T-helper 22 cell (primary cell): ENCODE measurements at places on chromosomes 4 and X.

GRCh38 chr4:74734995-74735394 lies 59.3 kb downstream of the BTC start:
- no peak for DNase-seq

DNA sequence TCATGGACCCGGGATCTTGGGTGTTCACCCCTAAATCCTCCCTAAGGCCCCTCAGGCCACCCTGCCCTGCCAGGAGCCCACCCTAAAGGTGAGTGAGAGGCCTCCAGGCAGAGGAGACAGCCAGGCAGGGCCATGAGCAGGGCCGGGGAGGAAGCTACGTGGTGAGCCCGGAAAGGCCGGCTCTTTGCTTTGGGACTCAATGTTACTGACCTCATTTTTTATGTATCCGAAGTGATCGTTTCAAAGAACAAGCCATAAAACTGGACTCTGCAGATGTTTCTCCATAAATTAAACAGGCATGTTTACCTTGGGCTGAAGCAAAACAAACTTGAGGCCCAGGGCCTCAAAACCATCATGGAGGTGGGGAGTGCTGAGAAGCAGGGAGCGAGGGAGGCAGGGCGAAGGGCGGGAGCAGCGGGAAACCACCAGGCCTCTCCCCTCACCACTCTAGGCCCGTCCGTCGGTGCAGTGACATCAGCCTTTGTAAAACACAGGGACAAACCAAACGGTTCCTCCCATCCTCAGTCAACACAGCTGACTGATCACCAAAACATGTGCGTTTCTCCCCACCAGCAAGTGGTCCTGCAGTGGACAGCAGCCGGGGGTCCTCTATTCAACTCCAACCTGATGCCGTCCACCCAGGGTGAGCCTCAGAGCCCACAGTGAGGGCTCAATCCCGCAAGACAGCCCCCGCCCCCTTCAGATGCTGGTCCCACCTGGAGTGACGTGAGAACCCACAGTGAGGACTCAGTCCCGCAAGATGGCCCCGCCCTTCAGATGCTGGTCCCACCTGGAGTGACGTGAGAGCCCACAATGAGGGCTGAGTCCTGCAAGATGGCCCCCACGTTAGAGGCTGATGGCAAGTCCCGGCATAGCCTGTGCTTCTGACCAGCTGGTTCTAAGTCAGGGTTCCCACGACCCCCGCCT lies 102.9 kb upstream of the LRPAP1 start:
- DNase-seq: no peak

DNA sequence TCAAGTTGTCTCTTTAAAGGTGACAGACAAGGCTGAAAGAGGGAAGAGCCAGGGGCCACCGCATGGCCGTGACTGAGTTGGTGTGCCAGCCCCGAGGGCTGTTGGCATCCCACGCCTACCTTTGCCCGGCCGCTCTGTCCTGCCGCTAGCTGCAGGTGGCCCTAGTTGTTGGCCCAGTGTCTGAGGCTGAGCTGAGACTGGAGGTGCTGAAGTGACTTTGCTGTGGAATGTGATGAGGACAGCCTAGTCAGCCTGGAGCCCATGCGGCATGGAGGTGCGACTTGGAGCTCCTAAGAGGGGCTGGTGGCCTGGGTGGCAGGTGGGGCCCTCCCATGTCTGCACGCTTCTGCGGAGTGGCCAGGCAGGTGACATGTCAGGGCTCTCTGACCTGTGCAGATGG lies 6.6 kb downstream of the TADA2B start:
- DNase-seq: no peak

DNA sequence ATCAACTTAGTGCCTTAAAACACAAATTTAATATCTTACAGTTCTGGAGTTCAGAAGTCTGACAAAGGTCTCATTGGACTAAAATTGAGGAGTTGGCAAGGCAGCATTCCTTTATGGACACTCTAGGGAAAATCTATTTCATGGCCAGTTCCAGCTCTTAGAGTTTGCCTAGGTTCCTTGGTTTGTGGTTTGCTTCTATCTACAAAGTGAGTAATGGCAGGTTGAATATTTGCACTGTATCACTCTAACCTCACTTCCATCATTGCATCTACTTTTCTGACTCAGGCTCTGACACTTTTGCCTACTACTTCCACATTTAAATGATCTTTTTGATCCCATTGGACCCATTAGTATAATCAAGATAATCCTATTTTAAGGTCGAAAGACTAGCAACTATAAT lies 64.7 kb upstream of the PCDH10 start:
- no peak for DNase-seq

GRCh38 chr4:20831746-20832145 lies 131.5 kb downstream of the PACRGL start:
- DNase-seq: no peak

DNA sequence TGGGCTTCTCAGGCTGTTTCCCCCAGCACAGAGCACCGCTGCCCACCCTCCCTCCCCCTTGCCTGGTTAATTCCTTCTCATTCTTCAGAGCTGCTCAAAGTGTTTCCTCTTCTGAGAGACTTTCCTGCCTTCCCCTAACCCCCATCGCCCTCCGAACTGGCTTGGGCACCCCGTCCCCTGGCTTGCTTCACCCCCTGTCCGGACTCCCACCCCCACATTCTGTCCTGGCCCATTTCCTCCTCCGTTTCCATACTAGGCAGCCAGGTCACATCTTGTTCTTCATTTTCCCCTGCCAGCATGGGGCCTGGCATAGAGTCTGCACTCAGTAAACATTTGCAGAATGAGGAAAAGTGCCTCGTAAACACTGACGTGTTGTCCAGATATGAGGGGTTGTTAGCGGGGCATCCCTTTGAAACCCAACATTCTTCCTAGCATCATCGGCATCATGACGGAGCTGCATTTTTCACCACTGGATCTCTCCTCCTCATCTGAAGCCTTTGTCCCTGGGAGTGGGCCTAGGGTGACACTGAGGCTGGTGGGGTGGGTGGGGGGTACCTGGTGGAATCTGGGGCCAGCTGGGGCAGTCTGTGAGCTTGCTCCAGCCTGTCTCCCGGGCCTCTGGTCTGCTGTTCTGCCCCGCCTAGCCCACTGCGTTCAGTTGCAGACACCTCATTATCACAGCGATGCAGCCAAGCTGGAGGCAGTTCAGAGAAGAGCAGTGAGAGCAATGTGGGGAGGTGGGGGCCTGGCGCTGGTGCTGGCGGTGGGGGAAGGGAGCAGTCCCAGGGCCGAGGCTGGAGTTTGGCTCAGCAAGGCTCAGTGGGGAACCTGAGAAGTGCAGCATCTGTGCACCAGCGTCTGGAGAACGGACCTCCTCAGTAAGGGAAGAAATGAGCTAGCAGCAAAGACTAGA lies 149.4 kb upstream of the PJA1 start:
- DNase-seq: no peak

- no peak for DNase-seq
Observed at GRCh38 chr4:184361443-184361842, 112.9 kb downstream of the IRF2 start.

- DNase-seq: no peak
Observed at GRCh38 chr4:8131826-8132225, 26.8 kb downstream of the ABLIM2 start.

GRCh38 chr4:166655705-166656104 lies 578.6 kb downstream of the SPOCK3 start:
- DNase-seq: no peak

- DNase-seq: no peak
Observed at GRCh38 chr4:52574036-52574435, 85.1 kb downstream of the USP46 start.

DNA sequence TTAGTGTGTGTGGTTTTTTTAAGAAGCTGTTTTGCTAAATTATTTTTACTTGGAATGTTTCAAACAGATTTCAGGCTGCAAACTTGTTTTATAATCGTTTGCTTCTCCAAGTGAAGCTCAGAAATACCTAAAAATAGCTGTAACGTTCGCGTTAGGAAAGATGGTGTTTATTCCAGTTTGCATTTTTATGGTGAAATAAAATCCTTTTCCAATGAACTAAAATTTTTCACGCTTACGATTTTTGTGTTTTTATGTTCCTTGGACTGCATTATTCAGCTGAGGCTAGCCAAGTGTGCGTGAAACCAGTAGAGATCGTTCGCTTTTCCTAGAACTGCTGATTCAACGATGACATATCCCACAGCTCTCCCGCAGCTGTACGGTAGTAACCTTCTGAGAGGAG lies 10.9 kb downstream of the AKAP17A start:
- no peak for DNase-seq

GRCh38 chrX:154758696-154759095 lies 4.0 kb upstream of the DKC1 start:
- DNase-seq: no peak

DNA sequence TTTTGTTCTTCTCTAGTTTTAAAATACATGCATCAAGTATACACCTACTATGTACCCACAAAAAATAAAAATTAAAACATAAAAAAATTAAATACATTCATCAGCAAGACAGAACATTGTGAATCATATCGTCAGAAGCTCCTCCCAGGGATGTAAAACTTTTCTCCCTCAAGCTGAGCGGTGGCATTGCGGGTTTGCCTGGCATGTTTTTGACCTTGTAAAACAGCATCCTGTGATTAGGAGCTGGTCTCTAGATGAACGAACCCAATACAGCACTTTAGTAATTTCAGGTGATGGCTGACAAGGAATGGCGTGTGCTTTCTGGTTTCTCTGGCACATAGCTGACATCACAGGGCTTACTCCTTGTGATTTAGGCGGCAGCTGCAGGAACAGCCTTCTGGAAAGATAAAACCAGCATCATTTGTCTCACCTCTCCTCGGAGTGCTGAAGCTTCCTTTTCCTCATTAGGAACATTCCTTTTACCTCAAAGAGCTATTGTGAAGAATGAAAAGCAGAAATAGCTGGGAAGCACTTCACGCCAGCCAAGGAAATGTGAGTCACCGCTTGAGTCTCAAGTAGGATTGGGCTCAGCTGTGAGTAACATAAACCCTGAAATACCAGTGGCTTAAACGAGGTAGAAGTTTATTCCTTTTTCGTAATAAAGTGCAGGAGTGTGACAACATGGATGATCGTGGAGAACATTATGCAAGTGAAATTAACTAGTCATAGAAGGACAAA lies 44.3 kb downstream of the NYX start:
- DNase-seq: no peak

DNA sequence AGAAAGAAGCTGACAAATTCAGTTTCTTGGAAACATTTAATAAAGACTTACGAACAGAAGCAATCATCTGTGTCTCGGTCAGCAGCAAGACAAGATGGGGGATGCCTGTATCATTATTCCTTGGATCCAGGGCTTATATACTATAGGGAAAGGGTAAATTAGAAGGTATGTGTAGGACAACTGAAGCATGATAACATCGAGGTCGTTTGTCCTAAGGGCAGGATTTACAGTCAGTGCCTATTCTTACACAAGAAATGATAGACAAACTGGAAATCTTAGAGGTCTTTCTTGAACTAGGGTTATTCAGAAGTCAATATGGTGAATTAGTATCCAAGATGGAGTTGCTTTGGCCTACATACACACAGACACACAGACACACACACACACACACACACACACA lies 553.0 kb downstream of the STPG2 start:
- DNase-seq: no peak

- no peak for DNase-seq
Observed at GRCh38 chr4:2800691-2801596, 8.1 kb downstream of the SH3BP2 start.

DNA sequence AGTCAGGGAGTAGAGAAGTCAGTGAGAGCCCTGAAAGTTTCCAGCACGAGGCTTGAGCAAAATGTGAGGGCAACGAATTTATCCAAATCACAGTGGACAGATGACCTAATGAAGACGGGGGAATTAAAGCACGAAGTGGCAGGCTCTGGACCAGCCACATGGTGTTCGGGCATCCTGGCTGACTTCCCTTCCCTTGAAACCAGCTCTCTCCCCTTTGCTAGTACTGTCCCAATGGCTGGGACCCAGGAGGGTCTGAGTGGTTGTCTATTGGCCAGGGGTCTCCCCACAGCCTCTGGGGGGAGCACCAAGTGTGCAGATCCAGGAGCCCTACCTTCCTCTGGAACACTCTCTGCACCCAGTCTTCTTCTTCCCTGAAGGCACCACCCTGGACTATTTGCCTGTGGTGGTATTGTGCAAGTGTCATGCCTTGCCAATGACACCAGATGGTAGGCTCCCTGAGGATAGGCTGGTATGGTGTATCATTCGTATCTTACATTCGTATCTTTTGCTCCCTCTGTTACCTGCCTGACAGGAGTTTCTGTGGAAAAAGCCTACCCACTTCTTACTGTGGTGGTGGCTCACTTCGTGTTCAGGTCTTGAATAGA lies 2.1 kb downstream of the APLN start:
- DNase-seq: no peak

- no peak for DNase-seq
Observed at GRCh38 chr4:172983014-172983413, 185.6 kb upstream of the GALNT7 start.
